ENCODE measurements at places on chromosomes 5 and 9.

- DNase-seq: peak; percentile 66
Observed at GRCh38 chr5:138469540-138470321, 4.5 kb downstream of the EGR1 start.

- DNase-seq: no peak
Observed at GRCh38 chr5:179287071-179287470, 58.2 kb downstream of the ADAMTS2 start.

DNA sequence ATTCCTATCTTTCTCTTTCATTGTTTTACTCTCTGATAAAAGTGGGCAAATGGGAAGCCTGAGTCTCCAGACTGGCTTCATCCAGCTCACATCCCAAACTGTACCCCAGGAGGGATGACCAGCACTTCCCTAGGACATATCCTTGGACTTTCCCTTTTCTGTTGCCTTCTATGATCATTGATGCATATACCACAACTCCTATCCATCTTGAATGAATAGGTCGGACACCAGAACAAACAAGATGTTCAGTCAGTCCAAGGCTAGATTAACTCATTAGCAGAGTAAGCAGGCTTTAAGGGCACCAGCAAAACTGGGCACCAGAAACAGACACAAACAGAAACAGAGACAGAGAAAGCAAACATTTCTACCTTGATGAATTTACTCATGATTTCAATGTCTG lies 159.1 kb upstream of the RGMB start:
- DNase-seq: no peak

GRCh38 chr5:58891086-58891970 lies 308.5 kb downstream of the RAB3C start:
- peak; percentile 63 for DNase-seq

GRCh38 chr5:81694726-81695125 lies 56.2 kb downstream of the SSBP2 start:
- no peak for DNase-seq

- no peak for DNase-seq
Observed at GRCh38 chr9:114606597-114607207, 4.4 kb upstream of the TMEM268 start.

DNA sequence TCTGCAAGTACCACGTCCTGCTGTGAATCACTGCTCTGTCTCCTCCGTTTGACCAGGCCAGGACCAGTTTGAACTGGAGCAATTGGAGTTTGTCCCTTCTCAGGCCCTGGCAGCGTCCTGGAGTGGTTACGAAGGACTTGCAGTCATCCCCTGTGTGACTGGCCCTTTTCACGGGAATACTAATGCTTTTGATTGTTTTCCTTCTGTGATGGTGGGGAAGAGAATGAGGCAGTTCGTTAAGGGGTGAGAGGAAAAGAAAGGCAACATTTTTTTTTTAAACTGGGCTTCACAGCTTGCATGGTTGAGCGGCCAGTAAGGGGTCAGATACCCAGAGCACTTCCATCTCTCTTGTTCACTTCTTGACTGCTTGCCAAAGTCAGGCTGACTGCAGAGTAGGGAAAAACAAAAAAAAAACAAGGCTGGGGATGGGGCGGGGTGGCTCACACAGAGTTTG lies 153.5 kb upstream of the STK32A start:
- DNase-seq: no peak

DNA sequence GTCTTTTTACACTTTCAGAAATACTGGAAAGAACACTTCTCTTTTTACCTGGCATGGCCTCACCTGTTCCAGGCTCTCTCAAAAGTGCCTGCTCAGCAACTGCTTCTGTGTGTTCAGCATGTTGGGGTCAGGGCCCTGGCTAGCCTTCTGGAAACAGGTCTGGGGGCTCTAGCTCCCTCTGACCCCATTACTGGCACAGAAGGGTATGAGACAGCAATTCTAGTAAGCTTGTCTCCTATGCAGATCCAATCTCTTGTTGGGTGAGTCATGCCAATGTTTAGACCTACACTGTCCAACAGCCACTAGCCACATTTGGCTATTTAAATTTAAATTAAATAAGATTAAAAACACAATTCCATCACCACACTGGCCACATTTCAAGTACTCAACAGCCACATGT lies 80.8 kb downstream of the MAPKAP1 start:
- DNase-seq: no peak

DNA sequence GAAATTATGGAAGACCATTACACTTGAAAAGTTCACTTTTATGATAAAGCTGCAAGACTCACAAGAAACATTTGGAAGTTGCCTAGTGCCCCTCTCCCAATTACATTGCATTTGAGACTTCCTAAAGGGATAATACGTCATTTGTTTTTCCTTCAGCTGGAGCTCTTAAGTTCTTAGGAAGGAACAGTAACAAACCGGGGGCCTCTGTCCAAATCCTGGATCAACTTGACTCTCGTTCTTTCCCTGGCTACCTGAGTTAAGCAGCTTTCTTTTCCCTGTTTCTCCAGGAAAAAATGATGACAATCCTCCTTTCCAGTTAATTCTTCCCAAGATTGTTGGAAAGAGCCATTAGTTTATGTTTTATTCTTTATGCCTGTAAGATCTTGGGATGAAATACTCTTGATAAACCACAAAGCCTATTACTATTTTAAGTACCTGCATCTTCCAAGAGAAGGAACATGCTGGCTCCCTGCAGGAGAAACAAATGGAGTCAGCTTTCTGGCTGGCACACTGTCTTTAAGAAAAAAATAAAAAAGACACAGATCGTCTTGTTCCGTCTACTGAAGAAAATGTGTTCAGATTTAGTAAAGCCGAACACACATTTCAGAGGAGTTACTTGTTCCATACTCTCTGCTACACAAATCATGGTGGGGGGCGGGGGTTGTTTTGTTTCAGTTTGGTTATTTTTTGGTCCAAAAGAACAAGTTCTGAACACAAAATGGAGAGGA lies 297.9 kb downstream of the EFNA5 start:
- DNase-seq: no peak

DNA sequence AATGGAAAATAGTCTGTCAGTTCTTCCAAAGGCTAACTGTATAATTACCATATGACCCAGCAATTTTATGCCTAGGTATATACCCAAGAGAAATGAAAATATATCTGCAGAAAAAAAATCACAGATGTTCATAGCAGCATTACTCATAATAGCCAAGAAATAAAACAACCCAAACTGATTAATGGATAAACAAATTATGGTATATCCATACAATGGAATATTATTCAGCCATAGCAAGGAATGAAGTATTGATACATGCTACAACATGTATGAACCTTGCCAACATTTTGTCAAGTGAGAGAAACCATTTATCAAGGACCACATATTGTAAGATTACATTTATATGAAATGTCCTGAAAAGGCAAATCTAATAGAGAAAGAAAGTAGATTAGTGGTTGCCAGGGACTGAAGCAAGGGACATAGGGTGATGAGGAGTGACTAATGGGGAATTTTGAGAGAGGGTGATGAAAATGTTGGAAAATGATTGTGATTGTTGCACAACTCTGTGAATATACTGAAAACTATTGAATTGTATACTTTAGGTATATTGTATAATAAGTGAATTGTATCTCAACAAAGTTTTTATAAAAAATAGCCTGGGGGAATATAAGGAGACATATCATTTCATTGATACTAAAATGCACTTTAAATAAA lies 114.4 kb downstream of the PBX3 start:
- no peak for DNase-seq

DNA sequence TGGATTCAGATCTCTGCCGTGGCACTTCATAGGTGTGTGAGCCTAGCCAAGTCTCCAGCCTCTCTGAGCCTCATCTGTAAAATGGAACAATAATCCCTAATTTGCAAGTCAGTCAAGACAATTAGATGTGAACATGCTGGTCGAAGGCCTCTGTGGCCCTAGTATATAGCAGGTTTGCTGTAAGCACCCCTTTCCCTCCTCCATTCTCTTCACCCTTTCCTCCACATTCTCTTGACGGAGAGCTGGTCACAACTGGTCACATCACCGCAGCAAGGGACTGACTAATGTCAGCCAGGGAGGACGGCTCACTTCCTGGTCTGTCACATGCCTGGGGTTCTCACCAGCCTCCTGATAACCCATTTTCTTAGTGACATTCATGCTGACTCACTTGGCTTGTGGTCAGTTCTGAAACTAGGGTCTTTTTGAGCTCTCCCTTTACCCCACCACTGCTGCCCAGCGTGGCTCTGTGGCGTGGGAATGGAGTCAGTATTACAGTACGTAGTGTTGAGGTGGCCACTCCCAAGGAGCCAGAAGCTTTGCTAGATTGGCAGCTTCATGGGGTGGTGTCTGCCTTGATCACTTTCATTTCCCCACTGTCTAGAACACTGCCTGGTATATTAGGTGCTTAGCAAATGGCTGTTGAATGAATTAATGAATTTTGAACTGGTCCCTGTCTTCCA lies 47.8 kb downstream of the ERGIC1 start:
- DNase-seq: peak; percentile 26

- DNase-seq: no peak
Observed at GRCh38 chr5:175860531-175861045, 10.8 kb upstream of the CPLX2 start.

DNA sequence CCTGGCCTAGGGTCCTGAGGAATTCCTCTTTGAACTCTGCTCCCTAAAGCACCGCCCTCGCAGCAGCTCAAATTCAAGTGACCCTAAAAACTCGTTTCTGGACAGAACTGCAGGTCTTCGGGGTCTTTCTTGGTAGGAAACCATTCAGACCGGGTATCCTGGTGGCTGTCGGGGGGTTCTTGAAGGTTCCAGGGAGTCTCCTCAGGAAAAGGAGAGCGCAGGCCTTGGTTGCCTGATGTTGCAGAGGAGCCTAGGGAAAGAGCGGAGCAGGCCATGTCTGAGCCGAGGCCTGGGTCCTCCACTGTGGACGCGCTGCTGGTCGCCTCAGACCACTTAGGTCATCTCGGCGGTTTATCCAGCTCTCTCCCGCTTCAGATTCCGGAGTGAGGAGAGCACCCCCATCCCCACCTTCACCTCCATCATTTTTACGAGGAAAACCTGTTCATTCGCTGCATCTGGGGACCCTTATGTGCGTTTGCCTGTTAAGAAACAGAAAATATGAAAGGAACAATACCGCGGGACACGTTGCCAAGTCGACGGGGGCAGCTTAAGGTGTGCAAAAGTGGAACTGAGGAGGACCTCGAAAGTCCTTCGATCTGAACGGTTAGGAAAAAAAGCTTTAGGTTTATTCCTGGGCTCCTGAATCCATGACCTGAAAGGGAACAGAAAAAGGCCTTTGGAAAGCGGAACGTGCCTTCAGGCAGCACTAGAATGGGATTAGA lies 299.4 kb downstream of the PARP8 start:
- no peak for DNase-seq

DNA sequence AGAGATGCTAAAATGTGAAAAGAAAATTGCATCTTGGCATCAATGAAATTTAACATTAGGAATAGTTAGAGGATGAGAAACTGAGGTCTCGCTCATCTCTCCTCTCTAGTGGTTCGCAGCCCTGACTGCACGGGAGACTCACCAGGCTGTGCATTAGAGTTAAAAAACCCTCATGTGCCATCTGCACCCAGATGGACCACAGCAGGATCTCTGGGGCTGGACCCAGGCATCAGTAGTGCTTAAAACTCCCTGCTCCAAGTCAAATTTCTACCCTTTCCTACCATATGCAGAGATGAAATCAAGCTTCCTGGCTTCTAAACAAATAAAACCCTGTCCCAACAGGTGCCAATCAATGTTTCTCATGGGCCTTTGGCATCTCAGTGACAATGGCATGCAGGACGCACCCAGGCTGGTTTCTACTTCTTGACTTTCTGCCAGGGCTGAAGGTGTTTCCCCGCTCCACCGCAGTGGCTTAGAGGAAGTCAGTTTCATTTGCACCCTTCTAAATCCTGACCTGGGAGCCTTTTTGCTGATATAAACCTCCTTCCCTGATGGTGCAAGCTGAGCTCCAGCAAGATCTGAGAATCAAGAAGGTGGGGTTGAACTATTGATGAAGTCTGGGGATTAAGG lies 132.6 kb downstream of the NSG2 start:
- DNase-seq: no peak
